Activated T-cell treated with anti-CD3 and anti-CD28 coated beads, Interleukin-2, amount 50 U/mL, for 72 hours (primary cell): ENCODE measurements at places on chromosomes 12 and 14.

- DNase-seq: no peak
These were observed 8.4 kb downstream of the OASL start for GRCh38 chr12:121030576-121031212.

GRCh38 chr12:18151036-18151435, 61.0 kb upstream of the RERGL start:
- no peak for DNase-seq

DNA sequence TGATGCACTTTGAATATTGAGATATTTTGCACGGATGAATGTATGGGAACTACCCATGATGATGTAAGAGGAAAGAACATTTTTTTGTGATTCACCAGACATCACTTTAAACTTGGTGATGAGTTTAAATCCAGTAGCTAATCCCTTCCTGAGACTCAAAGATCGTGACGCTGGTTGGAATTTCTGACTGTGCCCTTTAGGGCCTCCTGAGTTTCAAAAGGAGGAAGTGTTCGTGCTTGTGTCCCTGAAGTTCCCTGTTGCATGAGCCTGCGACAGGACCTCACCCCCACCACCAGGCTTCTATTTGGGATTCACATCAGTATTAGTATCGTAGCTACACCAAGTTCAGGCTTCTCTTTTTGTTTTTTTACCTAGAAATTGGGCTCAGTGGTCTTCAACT, 18.6 kb upstream of the RIN3 start:
- DNase-seq: no peak

DNA sequence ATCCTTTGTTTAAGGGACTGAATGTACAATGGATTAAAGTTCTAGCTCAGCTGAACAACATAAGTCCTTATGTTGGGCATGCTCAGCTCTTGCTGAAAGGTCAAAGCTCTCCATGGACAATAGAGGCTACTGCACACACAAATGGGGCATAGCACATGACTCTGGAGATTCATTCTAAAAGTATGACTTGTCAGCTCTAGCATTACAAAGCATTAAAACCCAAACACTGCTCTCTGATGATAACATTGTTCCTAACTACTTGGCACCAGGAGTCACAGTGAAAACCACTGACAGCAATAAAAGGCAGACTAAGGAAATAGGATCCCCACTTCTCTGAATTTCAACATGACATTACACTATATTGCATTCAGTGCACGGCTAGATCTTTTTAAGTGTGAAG, 21.9 kb upstream of the FSCB start:
- no peak for DNase-seq

GRCh38 chr12:98332642-98333041, 182.7 kb upstream of the TMPO start:
- DNase-seq: no peak

GRCh38 chr14:32986791-32987540, 48.3 kb downstream of the NPAS3 start:
- DNase-seq: no peak

GRCh38 chr14:67411820-67412421, at the start of gene PLEK2:
TSS of gene PLEK2 (minus strand) at chr14:67412165. CDS start at chr14:67412059, 106 bp downstream.
- DNase-seq: peak; percentile 63
